Amniotic stem cell (primary cell): ENCODE measurements at places on chromosomes 12 and 14.

- DNase-seq, result peak; percentile 88
Observed at GRCh38 chr14:68544081-68544892, 248.6 kb downstream of the ZFP36L1 start.

DNA sequence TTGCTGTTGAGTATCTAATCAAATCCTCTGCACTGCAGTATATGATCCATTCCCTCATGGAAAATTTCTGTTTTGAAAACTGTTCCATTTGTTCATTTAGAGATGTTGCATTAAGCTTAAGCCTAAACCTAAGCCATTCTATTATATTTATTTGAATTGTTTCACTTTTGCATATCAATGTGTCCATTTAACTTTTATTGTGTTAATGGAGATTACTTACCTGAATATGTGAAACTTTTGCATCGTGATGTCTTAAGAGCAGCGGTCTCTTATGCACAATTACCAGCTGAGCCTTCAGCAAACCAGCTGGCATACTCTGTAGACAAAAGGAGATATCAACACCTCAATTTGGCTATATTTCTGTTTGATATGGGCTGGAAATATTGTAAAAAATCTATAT lies 922.5 kb upstream of the FBXO33 start:
- DNase-seq, result no peak

DNA sequence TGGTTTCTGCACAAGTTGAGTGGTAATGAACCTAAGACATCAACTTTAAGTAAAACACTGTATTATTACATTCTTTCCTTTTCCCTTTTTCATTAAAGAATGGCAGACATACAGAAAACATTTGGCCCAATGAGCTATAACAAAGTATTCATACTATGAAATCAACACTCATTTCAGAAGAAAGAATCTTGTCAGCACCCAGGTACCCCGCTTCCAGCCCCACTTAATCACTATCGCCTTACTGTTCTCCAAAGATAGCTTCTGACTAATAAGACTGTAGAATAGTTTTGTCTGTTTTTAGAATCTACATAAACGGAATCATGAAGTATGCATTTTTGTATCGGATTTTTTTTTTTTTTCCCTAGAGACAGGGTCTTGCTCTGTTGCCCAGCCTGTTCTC lies 9.5 kb downstream of the CNTN1 start:
- no peak for DNase-seq

GRCh38 chr12:67419810-67420209 lies 150.7 kb downstream of the CAND1 start:
- DNase-seq, result no peak

DNA sequence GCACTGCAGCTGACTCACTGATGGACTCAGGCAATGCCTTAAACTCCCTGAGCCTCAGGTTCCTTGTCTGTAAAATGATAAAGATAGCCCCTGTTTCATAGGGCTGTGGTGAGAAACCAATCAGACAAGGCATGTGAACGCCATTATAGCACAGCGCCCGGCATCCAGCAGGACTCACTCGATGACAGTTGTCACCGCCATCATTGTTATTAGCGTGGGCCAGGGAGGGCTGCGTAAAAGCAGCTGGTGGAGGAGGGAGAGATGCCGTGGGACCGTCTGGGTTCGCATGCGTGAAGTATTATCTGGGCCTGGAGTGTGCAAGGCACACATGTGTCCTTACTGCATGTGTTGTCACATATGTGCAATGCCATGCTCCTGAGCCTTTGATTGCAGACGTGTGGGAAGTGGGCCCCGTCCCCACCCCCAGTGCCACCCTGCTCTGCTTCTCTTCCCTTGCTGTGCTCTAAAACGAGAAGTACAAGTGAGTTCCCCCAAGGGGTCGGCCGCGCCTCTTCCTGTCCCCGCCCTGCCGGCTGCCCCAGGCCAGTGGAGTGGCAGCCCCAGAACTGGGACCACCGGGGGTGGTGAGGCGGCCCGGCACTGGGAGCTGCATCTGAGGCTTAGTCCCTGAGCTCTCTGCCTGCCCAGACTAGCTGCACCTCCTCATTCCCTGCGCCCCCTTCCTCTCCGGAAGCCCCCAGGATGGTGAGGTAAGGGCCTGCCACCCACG lies at the start of gene PTPN6:
Gene PTPN6 (plus strand): TSS at position 546 of the 730 bp plus-strand sequence. CDS start 157 bp downstream, at position 703.
- no peak for DNase-seq

DNA sequence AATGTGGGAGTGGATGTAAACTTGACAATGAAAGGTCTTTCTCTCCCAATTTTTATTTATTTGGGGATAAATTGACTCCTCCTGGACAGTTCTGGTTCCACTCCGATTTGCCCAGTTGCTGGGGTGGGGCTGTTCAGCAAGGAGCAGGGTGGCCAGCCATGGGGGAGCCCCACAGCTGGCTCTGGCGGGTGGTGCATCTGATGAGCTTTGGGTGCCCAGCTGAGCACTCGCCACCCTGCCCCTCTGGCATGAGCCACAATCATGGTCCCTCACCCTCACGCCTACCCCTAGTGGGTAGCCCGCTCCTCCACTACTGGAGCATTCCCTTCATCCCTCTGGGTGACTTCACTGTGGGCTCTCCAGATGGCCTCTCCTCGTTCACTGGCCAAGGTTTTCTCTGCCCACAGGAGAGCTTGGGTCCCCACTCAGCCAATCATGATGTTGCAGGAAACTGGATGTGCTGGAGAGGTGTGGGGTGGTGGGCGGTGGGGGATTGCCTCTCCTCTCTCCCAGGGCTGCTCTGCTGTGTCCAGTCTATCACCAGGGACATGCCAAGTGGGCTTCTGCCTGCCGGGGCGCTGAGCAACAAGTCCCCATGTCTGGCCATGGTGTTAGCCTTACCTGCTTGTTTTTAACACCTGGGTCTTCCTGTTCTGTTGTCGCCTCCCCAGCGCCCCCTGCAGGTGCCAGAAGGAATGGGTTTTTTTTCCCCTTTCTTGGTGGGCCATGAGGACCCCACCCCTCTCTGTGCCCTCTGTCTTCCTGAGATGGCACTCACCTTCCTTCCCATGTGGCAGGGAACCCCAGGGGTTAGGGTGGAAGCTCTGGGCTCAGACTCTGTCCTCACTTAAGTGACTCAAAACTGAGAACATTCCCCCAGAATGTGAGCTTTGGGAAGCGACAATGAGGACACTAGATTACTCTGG lies 3.4 kb downstream of the CYP46A1 start:
- DNase-seq, result no peak

DNA sequence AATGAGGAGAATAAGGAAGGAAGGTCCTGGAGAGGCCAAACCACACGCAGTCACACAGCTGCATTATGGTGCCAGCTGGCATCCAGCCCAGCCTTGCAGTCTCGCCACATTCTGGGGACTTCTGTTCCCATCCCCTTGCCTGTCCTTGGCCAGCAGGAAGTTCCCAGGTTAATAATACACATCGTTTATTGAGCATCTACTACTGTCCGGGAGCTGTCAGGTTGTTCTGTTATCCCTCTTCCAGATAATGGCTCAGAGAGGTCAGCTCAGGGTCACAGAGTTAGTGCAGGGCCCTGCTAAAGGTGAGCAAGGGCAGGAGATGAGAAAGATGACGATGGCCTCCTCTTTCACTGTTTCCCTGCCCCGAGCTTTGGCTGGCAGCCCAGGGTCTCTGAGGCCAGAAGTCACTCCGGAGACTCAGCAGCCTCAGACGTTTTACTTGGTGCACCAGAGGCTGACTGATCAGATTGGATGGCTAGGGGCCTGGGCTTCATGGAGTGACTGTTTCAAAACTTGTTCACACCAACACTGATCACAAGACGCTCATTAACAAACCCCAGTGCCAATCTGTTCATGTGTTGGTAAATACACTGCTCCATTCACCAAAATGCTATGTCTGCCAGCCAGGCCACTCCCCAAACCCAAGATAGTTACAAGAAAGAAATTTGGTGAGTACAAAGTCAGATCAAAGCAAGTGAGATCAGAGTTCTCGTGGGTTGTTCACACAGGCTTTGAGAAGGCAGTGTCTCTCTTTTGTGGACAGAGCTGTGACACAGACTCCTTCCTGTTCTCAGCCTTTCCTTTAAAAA lies 79.2 kb downstream of the B4GALNT3 start:
- no peak for DNase-seq

DNA sequence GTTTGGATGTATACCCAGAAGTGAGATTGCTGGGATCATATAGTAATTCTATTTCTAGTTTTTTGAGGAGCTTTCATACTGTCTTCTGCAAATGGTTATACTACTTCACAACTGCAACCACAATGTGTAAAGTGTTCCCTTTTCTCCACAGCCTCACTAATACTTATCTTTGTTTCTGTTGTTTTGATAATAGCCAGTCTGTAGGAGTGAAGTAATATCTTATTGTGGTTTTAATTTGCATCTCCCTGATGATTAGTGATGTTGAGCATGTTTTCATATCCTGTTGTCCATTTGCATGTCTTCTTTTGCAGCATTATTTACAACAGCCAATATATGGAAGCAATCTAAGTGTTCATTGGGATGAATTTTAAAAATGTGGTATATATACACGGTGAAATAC lies 29.9 kb downstream of the GABARAPL1 start:
- no peak for DNase-seq

- no peak for DNase-seq
Observed at GRCh38 chr12:100128512-100128908, 14.2 kb downstream of the BLTP3B start.

DNA sequence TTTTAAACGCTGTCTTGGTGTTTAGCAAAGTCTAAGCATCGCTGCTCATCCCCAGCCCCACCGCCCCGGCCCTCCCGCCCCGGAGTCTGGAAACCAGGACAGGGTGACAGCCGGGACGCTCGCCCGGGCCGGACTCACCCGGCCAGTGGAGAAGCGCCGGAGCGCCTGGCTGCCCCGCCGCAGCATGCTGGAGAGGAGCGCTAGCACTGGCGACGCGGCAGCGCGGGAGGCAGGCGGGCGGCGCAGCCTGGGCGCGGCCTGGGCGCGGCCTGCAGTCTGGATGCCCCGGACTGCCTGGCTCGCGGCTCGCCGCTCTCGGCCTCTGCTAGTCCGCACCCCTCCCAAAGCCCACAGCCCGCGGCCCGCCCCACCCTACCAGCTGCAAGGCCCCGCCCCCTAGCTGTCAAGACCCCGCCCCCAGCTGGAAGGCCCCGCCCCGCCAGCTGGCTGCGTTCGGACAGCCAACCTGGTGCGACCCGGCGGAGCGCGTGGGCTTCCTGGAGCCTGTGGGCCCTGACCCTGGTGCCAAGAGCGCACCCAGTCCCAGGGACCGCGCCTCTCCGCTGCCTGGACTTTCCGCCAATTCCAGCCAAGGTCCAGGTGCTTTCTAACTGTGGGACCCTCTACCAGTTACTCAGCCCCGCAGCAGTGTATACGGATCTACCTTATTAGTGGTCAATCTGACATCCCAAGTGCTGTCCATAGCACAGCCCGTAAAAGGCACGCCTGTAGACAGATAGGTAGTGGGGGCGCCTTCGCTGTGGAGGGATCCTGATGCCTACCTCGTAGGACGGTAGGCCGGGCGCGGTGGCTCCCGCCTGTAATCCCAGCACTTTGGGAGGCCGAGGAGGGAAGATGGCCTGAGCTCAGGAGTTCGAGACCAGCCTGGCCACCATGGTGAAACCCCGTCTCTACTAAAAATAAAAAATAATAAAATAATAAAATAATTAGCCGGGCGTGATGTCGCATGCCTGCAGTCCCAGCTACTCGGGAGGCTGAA lies at the start of gene ALDH1L2:
Gene ALDH1L2 (minus strand): TSS at position 208 of the 1,000 bp plus-strand sequence. CDS start 22 bp downstream, at position 186.
- peak; percentile 58 for DNase-seq

DNA sequence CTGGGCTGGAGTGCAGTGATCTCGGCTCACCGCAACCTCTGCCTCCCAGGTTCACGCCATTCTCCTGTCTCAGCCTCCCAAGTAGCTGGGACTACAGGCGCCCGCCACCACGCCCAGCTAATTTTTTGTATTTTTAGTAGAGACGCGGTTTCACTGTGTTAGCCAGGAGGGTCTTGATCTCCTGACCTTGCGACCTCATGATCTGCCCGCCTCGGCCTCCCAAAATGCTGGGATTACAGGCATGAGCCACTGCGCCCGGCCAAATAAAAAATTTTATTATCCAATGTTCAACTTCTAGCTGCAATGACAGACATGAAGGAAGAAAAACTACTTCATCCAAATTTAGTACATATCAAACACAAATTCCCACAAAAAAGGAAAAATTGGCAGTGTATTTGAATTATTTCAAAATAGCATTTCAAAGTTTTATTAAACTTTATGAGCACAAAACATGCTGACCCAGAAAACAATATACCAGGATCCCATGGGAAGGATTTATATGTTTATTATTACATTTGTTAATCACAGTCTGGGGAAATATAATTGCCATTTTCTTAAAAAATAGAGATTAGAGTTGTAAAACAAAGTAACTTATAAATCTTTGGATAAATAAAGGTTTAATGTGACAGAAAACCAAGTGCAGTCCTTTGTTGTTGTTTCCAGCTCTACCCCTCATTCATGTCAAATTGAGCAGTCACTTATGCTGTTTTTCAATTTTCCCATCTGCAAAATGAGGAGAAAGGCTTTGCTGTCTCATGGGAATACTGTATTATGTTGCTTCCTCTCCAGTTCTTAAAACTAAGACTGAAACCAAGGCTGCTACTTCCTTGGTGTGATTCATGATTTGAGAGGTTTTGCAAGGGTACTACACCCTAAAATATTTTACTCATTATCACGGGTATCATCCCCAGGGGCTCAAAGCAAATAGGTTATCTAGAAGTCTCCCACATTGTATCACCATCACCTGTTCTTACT lies 155.2 kb upstream of the AVPR1A start:
- no peak for DNase-seq

DNA sequence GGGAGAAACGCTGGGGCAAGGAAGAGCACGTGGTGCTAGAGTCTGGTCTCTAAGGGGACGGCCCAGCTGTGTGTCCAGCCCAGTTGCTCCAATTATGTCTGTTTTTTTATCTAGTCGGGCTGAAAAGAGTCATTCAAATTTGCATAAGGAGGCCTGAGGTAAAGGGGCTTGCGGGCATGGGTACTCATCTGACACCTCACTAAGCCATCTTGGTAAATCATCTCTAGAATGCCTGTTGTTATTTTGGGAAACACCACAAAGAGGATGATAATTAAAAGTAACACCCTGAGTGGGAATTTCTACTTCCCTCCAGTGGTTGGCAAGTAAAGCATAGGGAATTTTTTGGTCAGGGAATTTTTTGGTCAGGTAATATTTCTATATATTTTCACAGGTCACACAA lies 196.1 kb upstream of the ALG10B start:
- DNase-seq, result no peak

- no peak for DNase-seq
Observed at GRCh38 chr12:71504476-71504875, 64.9 kb downstream of the LGR5 start.

DNA sequence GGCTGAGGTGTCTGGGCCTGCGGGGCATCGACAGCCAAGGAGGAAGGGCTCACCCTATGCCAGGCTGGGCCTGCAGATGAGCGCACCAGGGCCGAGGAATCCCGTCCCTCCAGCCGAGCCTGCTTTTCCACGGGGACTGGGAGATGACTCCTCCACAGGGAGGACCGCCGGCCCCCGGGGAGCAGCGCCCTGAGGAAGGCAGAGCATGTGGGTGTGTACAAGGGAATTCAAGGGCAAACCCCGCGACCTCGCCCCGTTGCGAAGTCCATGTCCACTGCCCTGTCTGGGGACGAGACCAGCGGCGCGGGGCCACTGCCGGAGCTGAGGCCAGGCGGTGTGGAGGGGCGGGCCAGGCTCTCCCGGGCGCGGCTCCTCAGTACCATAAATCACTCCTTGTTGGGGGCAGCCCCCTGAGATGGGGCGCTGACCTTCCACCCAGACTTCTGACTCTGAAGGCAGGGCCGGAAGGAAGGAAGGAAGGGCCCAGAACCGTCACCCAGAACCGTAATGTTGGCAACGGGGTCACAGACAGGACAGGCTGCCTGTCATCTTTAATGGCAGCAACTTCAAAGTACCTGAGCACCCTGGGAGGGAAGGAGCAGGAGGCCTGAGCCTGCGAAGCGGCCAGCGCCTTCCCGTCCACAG lies 52.5 kb downstream of the RNF34 start:
- no peak for DNase-seq
